ENCODE measurements at places on chromosomes 5 and 9. TPM values are rescaled to one million over a fixed set of nuclear protein-coding genes. Genes with fewer than 3 reads are reported as not detected.

Gene SLC4A9
- total RNA-seq, result not detected

Gene EQTN
- total RNA-seq, result not detected

Gene WHRN
- total RNA-seq, result 1.5 TPM

Gene ZNG1F
- total RNA-seq, result 9.1 TPM

Gene TSC1
- total RNA-seq, result 46.7 TPM

Gene GABRA6
- total RNA-seq, result not detected

Gene NUTM2F
- not detected for total RNA-seq

Gene IL33
- 44.6 TPM for total RNA-seq

Gene SLC38A9
- total RNA-seq, result 27.4 TPM

Gene LCN12
- 0.12 TPM for total RNA-seq

Gene PPIP5K2
- 52.9 TPM for total RNA-seq

Gene NR2F1-AS1
- 20.1 TPM for total RNA-seq

Gene PCDHB13
- 0.12 TPM for total RNA-seq

Gene CA9
- total RNA-seq, result 8.6 TPM

Gene CDK7
- 59.5 TPM for total RNA-seq

Gene CDH6
- 21.6 TPM for total RNA-seq

Gene SV2C
- not detected for total RNA-seq

Gene RANBP17
- total RNA-seq, result 12.3 TPM

Gene TXNDC8
- total RNA-seq, result not detected

Gene STPG3
- total RNA-seq, result not detected

Gene HSPA4
- 209 TPM for total RNA-seq

Gene CBY3
- not detected for total RNA-seq

Gene LCP2
- total RNA-seq, result 0.25 TPM

Gene MOB3B
- 0.12 TPM for total RNA-seq

Gene FYB1
- total RNA-seq, result 0.12 TPM

Gene SLC45A2
- total RNA-seq, result under 0.01 TPM

Gene HAPLN1
- total RNA-seq, result 0.37 TPM

Gene PTTG1
- total RNA-seq, result 119 TPM

Gene DAB2IP
- 14.4 TPM for total RNA-seq

Gene SPATA9
- 0.22 TPM for total RNA-seq

Gene SLCO6A1
- total RNA-seq, result not detected

Gene OR13C2
- not detected for total RNA-seq

Gene RNF130
- 21.2 TPM for total RNA-seq

Gene SNCAIP
- 69.9 TPM for total RNA-seq

Gene C9orf153
- total RNA-seq, result 0.25 TPM

Gene N4BP3
- total RNA-seq, result 1.1 TPM
